Osteocyte (in vitro differentiated cells): ENCODE measurements at places on chromosomes 12 and 14. TPM values are rescaled to one million over a fixed set of nuclear protein-coding genes. Genes with fewer than 3 reads are reported as not detected.

DNA sequence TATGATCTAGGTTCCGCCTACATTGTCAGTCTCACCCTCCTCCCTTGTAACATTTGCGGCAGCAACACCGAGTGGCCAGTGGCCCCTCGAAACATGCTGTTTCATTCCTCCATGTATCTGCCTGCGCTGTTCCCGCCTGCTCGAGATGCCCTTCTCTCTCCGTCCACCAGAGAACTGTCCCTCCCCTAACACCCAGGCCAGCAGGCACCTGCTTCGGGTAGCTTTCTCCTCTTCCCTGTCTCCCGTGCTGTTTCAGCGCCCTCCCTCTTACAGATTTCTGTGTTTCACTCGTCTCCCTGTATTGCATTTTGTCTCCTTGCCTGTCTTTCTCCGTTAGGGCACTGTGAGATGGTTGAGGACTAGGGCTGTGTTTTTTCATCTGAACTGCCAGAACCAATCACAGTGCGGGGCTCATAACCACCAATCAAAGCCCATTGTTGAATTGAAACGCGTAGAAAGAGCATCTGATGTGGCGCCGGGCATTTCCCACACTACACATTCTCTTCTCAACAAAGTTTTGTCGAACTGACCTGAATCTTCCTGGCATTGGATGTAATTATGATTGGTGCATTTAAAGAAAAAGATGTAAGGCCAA is 40.9 kb upstream of the ELK3 start:
- DNase-seq = no peak

GRCh38 chr12:49137476-49137875 is 6.3 kb upstream of the TUBA1B start:
- no peak for DNase-seq

DNA sequence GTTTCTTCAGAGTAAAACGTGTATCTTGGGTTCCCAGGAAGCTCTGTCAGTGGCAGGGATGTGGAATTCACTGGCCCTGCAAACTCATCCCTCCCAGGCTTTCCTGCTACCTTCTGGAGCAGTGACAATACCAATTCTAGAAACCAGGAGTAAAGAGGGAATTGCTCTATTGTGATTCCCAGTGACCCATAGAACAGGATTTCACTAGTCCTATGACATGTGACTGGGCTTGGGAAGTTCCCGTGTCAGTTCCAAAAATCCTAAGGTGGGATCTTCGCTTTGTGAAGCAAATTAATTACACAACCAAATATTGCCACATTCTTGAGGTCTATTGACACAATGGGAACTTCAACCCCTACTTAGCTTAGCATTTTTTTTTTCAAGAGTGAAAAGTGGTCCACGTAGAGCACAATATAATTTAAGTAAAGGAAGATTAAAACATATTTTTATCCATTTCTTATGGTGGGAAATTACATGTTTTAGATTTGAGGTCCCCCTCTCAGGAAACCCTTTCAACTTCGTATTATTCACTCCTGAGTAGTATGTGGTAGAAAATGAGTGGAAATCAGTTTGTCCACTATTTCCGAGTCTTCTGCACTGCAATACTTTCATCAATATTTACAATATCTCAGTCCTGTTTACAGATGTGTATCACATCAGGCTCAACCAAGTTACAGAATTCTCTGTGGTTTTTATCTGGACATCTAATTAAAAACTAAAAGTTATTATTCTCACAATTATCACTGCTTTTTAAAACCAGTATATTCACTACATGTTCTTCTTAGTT is 88.9 kb upstream of the SOX5 start:
- DNase-seq = no peak

GRCh38 chr12:123076604-123077297 is 74.1 kb downstream of the PITPNM2 start:
- no peak for DNase-seq

DNA sequence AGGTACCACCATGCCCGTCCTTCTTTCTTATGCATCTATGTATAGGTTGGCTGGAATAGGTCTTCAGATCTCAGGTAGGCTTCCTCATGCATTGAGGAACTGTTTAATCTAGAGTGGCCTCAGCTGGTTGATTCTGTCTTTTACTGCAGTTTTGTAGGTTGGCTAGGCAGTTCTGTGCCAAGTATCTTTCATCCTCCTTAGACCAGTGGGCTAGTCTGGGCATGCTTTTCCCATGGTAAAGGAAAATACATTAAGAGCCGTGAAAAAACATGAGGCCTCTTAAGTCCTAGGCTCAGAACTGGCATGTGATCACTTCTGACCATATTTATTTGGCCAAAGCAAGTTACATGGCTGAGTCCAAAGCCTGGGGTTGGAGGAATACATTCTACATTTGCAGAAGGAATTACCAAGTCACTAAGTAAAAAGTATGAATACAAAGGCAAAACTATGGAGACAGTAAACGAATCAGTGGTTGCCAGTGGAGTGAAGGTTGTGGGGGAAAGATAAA is 137.3 kb downstream of the WIF1 start:
- no peak for DNase-seq

DNA sequence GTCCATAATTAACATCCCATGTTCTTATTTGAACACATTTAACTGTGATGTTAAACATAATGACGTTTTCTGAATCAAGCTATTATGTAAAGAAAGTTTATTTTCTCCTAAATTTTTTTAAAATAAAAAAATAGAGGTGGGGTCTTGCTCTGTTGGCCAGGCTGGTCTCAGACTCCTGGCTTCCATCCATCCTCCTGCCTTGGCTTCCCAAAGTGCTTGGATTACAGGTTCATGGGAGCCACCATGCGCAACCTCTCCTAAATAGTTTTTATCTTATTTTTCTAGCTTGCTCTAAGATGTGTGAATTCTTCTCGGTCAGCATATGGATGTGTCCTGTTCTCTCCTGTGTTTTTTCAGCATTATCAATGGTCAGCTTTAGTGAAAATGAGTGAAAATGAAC is 3.2 kb downstream of the RAD9B start:
- DNase-seq = no peak

DNA sequence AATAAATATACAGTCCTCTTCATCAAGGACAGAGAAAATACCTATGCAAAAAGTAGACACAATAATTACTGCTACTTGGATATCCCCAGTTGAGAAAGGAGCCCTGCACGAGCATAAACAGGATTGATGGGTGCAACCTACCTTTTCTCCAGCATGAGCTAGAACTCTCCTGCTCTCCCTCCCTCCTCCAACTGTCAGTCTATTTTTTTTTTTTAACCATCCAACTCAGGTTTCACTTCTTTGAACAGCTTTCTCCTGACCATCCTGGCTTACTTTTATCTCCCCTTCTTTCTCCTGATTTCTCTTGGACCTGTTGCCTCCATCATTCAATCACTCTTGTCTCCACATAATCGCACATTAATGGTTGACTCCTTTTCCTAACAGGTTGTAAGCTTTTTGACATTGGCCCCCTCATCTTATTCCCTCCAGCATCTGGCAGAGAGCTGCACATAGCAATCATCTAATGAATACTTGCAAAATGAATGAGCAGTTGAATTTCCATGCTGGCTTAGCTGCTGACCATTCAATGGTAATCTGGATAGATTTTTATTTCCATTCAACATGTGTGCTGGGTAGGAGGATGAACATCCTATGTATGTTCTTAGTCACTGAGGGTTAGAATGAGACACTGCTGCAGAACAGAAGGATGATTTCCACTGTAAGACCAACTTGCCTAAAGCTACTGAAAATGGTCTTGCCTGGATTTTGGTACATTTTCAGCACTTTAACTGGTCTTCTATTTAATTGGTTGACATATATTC is 24.4 kb downstream of the MYBPC1 start:
- DNase-seq = no peak

GRCh38 chr12:30500532-30500931 is 195.1 kb downstream of the IPO8 start:
- DNase-seq = no peak

- no peak for DNase-seq
Measured at GRCh38 chr14:49527221-49527620, 59.0 kb downstream of the RPS29 start.

DNA sequence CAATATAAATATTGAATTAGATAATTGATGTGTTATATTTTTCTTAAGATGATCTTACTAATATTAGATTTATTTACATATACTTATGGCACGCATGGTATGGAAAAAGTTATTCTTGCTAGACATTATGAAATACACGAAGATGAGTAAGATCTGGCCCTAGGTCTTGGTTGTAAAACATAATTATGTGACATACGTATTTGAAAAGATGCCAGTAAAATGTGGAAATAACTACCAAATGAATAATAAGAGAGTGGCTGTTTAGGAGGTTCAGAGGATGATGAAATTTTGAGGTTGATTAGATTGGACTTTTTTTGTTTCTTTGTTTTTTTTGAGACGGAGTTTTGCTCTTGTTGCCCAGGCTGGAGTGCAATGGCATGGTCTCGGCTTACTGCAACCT is 41.3 kb downstream of the FANCM start:
- no peak for DNase-seq

GRCh38 chr12:64392221-64392620 is 1.7 kb upstream of the C12orf56 start:
- DNase-seq = no peak

- DNase-seq = no peak
Measured at GRCh38 chr14:24372701-24373416, 4.9 kb downstream of the NFATC4 start.

GRCh38 chr14:104610749-104611310 is 6.3 kb upstream of the TMEM179 start:
- DNase-seq = no peak

DNA sequence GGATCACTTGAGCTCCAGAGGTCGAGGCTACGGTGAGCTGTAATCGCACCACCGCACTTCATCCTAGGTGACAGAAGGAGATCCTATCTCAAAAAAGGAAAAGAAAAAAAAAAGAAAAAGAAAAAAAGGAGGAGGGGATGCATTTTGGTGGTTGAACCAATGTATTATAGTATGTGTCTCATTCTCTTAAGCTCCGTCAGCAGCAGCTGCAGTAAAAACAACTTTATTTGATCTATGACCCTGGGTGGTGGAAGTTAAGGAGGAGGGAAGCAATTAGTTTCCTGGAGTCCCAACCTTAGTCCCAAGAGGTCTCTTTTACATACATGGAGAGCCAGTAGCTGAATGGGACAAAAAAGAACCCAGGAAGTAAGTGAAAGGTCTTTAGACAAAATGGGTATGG is 26.8 kb upstream of the APOF start:
- DNase-seq = no peak

DNA sequence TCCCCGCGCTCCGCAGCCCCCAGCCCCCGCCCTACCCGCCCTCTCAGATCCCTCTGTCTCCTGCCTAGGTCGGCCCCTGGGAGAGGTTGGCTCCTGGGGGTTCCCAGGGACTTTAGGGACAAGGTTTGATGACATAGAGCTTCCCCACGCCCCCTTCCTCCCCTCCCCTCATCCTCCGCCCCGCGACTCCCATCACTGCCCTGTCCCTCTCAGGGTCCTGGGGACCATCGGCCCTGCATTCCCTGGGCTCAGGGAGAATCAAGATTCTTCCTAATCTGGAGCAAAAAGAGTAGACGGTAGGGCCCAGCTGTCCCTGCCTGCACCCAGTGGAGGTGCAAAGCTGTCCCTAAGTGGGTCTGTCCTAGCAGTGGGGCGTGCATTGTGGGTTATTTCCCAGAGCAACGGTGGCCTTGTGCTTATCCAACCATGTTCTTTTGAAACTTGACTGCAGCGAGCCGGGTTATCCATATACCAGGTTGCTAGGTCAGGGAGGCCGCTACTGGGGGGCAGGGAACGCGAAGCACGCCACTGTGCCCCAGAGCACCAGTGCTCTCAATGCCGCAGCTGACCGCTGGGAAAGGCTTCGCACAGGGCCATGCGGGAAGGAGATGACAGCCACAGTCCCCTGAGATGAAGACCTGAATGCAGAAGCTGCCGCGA is 124.4 kb upstream of the PRMT8 start:
- DNase-seq = no peak

GRCh38 chr14:76502638-76503037 is 126.7 kb downstream of the ESRRB start:
- no peak for DNase-seq

DNA sequence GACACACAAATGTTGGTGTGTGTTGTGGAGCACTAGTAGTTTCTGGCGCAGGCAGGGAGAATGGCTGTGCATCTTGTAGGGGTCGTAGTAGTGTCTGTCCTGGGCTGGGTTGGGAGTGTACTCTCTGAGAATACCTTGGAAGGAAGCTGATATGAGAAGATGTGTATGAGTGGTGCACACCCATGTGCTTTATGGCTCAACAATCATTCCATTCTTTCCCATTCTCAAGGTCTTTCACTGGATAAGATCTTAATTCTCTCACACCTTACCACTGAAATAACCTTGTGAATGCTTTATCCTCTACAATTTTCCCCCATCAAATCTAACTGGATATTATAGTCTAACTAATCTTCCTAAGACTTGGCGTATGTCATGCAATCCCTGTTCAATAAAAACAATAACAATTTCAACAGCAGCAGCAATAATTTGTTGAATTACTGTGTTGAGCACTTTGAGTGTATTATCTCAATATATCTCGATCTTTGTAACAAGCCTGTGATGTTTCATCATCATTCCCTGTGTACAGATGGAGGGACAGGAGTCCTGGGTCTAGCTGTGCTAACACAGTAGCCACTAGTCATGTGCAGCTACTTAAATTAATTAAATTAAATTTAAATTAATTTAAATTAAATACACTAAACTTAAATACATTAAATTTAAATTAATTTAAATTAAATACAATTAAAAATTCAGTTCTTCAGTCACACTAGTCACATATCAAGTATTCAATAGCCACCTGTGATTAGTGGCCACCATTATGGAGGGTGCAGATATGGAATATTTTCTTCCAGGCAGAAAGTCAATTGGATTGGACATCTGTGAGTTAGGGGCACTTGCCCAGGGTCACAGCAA is 3.6 kb upstream of the SLC48A1 start:
- no peak for DNase-seq

GRCh38 chr12:21353487-21353886 is 18.8 kb upstream of the SLCO1A2 start:
- DNase-seq = no peak

DNA sequence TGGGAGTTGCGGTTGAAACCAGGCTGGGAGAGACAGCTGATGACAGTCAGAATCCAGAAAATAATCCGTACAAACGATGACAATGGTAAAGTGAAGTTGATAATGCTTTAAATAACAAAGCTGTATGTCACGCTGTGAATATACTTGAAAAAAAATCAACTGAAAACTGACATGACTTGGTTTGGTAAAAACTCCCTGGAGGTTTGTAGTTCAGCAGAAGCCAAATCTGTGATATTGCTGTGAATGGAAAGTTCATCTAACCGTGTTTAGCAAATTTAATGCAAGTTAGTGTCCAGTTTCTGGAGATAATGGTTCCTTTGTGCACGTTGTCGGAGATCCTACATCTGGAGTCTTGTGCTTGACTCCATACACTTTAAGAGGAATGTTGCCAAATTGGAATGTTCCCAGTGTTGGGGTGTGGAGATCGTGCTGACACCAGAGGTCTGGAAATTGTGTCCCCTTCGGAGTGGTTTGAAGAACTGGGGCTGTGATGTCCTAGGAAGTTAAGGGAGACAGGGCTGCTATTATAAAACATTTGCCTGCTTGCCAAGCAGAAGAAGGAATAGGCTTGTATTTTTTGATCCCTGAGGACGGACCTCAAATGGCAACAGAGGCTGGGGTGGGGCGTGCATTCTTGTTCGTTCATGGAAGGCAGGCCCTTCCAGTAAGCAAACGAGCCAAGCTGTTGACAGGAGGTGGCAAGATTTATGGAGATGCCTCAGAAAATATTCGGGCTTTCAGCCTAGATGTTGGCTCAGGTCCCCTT is 30.6 kb downstream of the PPFIBP1 start:
- DNase-seq = no peak

INSM2 gene
- not detected in 2 replicates for total RNA-seq

SLC17A8 gene
- total RNA-seq = not detected in 2 replicates

KRT7 gene
- total RNA-seq = 168 and 178 TPM in 2 replicates

ADAMTS20 gene
- not detected in 2 replicates for total RNA-seq
